ENCODE measurements at places on chromosomes 2 and 18.

DNA sequence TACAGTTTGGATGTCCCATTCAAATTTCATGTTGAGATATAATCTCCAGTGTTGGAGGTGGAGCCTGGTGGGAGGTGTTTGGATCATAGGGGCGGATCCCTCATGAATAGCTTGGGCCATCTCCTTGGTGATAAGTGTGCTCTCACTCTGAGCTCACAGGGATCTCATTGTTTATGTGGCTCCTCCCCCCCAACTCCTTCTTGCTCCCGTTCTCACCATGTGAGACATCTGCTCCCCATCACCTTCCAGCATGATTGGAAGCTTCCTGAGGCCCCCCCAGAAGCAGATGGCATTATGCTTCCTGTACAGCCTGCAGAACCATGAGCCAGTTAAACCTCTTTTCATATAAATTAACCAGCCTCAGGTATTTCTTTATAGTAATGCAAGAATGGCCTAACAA lies 3.0 kb upstream of the INPP1 start:
- no peak for DNase-seq

DNA sequence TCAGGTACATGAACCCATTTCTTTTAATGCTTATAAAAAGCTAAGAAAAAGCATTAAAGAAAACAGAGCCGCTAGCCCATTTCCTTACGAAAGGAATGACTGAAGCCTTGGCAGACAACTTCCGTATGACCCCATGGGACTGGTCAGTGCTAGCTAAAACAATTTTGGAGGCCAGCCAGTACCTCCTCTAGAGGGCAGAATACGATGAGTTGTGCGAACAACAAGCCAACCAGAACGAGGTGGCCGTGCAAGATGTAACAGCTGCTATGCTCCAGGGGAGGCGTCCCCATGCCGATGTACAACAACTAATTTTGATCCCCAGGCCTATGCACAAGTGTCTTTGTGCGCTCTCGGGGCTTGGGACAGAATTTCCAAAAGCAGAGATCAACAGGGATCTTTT lies 16.7 kb downstream of the MAP3K2 start:
- no peak for DNase-seq

DNA sequence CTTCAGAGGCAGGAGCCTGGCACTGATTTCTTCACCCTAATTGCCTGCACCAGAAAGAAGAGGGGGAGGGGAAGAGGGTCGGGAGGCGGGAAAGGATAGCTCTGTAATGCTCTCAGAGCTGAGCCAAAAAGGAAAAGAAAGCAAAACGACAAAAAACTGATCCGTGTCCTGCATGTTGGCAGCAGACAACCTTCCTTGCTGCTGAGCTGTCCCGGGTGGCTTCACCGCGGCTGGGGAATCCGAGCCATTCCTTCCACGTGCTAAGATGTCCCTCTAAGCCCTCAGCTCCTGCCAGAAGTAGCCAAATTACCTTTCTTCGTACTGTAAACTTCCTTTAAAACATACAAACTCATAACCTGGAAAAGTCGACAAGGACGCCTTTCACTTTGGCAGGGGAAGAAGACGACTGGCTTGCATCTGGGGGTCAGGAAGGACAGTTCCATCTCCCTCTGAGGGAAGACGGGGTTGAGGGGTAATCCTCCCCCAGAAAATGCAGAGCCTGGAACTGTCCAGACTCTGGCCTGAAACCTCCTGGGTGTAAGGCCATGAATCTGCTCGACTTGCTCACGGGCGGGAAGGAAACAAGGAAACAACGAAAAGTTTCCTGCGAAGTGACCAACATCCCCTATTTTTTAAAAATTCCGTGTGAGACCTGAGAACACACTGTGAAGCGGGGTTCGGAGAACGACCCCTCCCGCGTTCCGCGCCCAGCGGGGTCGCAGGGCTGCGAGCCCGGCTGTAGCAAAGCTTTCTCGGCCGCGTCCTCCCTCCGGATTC lies 7.7 kb downstream of the OTX1 start:
- DNase-seq, result no peak

GRCh38 chr2:85828725-85829124 lies 60.1 kb downstream of the ST3GAL5 start:
- no peak for DNase-seq

GRCh38 chr2:119531292-119531691 lies 7.0 kb upstream of the SCTR start:
- DNase-seq, result no peak

- DNase-seq, result no peak
These were observed 405.7 kb downstream of the FBXO15 start for GRCh38 chr18:73741946-73742345.

DNA sequence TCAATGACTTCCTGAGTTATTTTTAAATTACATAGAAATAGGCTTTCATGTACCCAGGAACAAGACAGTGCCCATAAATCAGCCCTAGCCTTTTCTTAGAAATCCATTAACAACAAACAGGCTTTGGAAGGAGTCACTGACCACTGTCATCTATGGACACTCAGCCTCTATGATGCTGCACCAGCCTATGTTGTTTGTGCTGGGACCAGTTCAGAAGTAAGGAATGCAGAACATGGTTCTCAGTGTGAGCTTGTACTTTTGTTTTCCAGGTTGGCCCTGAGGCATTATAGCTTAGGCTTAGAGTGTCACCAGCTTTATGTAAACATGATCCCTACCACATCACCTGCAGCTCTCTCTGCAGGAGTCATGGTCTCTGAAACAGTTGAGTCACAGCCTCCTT lies 335.7 kb upstream of the CDH7 start:
- DNase-seq, result no peak

DNA sequence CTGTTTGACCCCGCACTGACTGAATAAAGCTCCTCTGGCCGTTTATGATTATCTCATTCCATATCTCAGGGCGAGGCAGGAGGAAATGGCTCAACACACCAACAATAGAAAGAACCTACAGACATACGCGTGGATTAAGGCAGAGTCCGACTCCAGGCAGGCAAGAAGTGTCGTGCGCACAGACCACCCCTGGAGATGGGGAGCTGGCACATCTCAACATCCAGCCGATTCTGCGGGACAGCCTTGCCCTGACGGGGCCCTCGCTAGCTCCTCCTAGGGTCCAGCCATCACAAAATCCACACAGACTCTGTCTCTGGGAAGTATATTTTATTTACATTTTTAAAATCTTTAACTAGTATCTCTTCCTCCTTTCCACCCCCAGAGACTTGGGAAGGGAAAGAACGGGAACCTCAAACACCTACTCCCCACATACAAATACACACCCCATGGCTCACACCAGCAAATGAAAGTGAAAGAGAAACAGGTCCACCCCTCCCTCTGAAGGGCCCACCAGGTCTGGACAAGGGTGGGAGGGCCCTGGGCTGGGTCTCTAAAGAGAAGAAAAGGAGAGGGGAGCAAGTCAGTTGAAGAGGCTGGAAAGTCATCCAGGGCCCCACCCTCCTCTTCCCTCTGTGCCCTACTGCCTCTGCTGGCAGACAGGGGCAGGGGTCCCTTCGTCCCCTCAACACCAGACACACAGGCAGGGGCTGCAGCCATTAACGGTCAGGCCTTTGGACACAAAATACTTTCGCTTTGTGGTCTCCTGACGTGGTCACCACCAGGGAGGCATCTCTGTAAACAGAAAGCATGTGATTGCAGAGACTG lies 3.2 kb downstream of the GPBAR1 start:
- no peak for DNase-seq

GRCh38 chr2:122530814-122531213 lies 775.4 kb downstream of the TSN start:
- DNase-seq, result no peak

DNA sequence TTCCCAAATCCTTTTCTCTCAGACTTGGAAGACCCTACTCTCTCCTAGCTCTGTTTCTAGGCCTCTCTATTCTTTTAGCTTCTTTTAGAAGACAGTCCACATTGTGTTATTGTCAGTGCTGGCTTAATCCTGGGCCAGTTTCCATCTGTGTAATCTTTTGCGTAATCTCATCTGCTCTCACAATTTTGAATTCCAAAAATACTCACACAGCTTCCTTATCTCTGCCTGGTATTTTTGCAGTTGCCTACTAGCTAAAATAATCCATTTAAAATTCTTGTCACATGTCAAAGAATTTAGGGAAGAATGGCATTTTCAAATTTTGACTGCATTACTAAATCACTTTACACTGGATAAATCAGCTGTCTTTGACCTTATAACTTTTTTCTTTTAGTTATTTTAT lies 200.6 kb upstream of the MEX3C start:
- DNase-seq, result no peak

GRCh38 chr2:37457401-37457901 lies 113.0 kb downstream of the QPCT start:
- DNase-seq, result no peak

DNA sequence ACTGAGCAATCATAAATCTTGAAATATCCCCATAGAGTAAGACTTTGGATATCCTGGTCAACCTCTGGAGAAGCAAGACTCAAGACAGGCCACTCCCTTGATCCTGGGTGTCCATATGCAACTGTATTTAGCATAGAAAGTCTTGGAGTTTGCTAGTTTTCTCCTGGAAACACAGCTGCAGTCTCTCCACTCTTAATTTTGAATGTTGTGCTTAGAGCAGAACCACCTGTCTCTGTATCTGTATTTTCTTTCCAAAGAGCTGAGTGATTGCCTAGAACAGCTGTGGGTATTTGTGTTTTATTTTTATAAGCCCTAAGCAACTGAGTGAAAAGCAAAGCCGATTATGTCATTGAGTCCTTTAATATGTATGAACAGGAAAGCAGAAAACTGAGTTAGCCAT lies 64.1 kb upstream of the ADAM23 start:
- no peak for DNase-seq

DNA sequence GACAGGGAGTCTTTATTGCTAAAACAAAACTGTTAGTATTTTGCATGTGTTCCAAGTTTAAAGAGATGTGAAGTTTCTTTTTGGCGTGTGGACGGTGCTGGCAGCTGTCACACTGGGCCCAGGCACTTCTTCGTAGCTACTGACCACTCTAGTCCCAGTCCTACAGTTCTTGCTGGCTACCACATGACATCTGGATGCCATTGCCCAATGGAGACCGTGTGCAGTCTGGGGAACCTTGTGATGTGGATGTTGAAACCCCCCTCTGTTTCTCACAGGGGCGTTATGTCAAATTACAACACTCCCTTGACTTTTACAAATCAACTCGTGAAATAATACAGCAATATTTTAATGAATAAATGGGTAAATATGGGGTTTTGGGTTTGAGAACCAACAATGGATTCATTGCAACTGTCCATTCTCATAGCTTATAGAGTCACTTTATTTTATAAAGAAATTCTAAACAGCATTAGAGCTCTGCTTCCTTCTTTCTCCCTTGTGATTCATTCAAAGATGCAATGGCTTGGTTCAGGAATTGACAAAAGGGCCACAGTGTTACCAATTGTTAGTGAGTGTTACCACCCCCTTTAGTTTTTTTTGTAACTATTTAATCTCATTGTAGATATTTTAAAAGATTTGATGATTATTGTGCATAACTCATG lies 1.2 kb downstream of the GPD2 start:
- no peak for DNase-seq

DNA sequence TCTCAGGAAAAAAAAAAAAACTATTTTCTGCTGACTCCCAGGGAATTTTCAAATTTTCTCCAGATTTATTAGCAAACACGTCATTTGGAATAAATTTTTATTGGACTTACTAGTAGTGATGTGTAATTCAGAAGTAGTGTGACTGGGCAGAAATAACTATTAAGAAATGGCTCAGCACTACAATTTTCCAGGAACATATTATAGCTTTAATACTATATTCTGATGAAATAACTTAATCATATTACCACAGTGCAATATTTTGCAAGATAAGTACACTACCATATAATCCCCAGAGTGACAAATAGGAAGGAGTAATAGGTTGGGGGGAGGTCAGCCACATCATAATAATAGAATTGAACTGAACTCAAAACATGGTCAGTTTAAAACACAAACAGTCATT lies 19.7 kb upstream of the TNFAIP6 start:
- no peak for DNase-seq

- no peak for DNase-seq
These were observed 6.4 kb downstream of the SLC8A1 start for GRCh38 chr2:40445467-40445866.

GRCh38 chr2:158009399-158009798 lies 92.3 kb upstream of the UPP2 start:
- DNase-seq, result no peak

DNA sequence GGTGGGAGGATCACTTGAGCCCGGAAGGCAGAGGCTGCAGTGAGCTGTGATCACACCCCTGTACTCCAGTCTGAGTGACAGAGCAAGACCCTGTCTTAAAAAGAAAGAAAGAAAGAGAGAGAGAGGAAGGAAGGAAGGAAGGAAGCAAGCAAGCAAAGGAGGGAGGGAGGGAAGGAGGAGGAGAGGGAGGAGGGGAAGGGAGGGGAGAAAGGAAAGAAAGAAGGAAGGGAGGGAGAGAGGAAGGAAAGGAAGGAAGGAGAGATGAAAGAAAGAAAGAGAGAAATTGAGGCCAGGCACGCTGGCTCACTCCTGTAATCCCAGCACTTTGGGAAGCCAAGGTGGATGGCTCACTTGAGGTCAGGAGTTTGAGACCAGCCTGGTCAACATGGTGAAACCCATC lies 2.3 kb upstream of the NCKAP1 start:
- DNase-seq, result no peak

- no peak for DNase-seq
These were observed 1050.7 kb upstream of the PIK3C3 start for GRCh38 chr18:40904295-40904694.

DNA sequence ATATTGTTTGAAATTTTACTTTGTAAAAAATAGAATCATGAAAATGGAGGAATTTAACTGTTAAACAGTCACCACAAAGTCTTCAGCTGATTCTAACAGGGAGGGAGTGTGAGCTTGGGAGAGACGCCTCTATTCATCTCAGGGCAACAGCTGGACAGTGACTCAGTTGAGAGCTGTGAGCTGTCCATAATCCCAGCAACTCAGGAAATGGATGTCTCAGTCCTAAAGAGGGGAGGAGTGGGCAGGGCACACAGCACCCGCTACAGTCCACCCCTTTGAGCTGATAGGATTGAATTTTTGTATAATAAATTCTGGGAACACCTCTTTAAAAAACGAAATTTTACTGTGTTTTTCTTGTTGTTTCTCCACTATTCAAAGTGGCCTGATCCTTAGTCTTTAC lies 255.1 kb upstream of the THUMPD2 start:
- DNase-seq, result no peak

DNA sequence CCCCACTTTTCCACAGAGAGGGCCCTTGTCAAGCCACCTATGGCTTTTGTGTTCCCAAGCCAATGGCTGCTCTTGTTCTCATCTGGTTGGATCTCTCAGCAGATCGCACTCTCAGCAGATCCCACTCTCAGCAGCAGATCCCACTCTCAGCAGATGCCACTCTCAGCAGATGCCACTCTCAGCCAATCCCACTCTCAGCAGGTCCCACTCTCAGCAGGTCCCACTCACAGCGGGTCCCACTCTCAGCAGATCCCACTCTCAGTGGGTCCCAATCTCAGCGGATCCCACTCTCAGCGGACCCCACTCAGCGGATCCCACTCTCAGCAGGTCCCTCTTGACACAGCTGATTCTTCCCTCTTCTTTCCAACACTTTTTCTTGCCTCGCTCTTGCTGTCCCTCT lies 59.3 kb upstream of the MGAT4A start:
- no peak for DNase-seq

All from stimulated activated CD4-positive, alpha-beta T cell treated with anti-CD3 and anti-CD28 coated beads, Interleukin-4, amount 100 ng/mL, for 48 hours (primary cell).